ENCODE measurements at places on chromosomes 2 and 18.
A peak's percentile ranks its signal among the peaks of the same experiment; 100 is the strongest.

DNA sequence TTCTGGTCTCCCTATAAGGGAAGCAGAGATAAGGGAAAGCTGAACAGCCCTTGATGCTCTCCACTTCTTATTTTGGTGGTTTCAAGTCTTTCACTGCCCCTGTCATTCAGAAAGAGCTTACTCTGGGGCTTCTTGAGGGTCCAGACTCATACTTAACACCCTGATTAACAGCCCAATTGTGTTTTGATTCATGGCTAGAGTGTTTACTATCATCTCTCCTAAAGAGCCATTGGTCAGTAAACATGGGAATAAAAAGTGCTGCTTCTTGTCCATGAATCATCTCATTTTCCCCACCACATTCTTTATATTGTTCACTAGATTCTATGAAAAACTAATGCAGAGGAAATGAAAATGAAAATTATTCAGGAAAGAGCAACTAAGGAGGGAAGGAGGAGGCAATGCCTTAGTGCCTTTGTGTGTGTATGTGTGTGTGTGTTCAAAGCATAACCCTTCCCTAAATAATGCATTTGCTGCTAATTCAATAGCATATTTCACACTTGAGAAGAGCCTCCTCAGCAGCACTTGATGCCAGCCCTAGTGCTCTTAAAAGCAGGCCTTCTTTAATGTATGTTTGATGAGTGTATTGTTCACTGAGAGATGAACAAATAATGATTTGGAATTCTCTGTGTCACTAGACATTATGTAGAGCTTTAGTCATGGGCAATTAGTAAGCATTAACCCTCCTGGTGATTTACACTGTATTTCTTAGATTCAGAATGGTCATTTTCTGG lies 63.5 kb downstream of the DCC start:
- DNase-seq: no peak

DNA sequence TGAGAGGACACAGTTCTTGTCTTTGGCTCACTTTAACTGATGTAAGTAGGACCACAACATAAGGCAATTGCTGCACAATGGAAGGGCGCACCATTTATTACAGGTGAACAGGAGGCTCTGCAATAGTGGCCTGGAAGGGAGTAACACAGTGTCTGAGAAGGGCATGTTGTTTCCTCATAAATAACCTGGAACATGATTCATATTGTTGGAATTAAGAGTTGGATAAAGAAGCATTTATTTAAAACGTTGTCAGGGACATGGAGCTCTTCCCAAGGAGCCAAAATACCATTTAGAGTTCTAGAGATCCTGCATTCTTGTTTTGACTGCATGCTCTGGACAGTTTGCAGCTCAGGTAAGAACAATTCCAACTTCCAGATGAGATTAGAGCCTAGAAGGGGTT lies 110.4 kb downstream of the PLCL1 start:
- DNase-seq: no peak

- DNase-seq: no peak
Measured at GRCh38 chr2:171309455-171310286, 124.1 kb downstream of the METTL8 start.

- no peak for DNase-seq
Measured at GRCh38 chr2:112958428-112959108, 19.2 kb upstream of the IL36G start.

DNA sequence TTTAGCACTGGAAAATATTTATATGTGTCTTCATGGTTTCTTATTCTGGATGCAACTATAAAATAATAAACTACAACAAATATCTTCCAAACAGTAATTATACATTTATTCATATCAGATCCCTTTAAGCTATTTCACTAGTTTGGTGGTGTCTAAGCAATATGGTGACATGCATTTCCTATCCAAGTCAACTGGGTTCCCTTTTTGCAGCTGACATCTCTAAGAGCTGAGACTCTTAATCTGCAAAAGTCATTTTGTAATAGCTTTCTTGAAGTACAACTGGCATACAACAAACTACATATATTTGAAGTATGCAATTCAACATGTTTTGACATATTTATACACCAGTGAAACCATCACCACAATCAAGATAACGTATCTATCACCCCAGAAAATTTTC lies 59.9 kb upstream of the SLC1A4 start:
- DNase-seq: no peak

DNA sequence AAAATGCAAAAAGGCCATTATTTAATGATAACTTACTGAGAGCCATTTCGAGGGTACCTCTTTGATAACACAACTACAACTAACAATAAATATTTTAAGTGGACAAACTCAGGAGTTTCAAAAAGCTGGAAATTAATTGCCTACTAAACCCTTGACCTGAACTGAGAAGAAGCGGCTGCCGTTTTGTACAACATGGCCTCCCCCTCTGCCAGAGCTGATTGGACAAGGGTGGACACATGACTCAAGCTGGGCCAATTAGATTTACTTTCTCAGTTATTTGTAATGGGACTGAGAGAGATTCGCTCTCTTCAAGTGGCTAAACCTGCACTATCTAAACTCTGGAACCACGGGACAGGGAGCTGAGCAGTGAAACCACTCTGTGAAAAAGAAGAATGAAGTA lies 135.9 kb upstream of the SERPINE2 start:
- no peak for DNase-seq

- no peak for DNase-seq
Measured at GRCh38 chr2:207503234-207503633, 26.5 kb upstream of the CREB1 start.

GRCh38 chr2:27527182-27527581 lies 30.5 kb downstream of the GCKR start:
- DNase-seq: no peak

DNA sequence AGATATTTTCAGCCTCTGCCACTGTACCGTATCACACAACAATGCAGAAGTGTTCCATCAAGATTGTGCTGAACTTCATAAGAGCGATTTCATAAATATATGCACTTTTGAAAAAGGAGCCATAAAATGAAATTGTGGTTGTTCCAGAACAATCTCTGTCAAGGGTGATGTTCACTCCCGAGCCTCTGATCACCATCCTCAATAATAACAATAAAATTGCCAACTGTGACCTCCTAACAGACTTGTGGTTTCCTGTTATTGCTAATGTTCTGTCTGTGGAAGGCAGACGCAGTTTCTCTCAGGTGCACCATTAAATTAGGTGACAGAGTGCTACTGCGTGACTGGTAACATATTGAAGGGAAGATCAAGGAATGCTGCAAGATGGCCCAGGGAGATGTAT lies 383.7 kb downstream of the SOCS6 start:
- DNase-seq: no peak

GRCh38 chr2:120764991-120765677 lies 29.5 kb downstream of the GLI2 start:
- no peak for DNase-seq

GRCh38 chr2:232668805-232669444 lies 28.2 kb upstream of the GIGYF2 start:
- no peak for DNase-seq

DNA sequence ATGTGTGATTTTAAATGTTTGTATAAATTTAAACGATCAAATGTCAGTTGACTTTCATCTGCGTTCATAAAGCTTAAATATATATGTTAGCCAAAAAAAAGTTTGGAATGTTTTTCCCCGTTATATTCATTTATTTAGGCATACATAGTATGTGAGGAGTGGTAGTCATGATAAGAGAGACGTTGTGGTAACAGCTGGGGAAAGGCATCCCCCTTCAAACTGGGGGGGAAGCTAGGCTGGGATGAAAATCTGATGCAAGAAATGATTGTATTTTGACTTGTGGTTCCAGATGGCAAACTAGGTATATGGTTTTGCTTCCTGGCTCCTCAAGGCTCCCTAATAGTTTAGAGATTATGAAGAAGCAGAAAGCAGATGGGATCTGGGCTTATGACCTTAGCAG lies 30.1 kb downstream of the ITGA6 start:
- DNase-seq: no peak

GRCh38 chr2:207511851-207512250 lies 17.9 kb upstream of the CREB1 start:
- DNase-seq: no peak

DNA sequence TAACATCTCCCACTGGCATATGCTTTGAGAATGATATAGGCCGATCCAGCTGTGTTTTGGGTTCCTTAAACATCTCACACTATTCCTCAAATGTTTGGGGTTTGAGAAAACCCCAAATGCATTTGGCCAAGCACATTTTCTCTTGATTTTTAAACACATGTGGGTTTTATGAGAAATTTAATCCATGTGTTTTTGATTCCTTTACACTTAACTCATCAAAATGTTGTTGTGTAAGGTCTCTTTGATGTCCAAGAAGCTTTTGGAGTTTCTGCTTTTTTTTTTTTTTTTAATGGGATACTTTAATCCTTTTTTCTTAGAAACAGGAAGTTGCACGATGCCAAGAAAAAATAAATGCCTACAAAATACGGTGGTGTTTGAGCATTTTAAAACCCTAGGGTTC lies 339.8 kb upstream of the TCF4 start:
- DNase-seq: no peak

DNA sequence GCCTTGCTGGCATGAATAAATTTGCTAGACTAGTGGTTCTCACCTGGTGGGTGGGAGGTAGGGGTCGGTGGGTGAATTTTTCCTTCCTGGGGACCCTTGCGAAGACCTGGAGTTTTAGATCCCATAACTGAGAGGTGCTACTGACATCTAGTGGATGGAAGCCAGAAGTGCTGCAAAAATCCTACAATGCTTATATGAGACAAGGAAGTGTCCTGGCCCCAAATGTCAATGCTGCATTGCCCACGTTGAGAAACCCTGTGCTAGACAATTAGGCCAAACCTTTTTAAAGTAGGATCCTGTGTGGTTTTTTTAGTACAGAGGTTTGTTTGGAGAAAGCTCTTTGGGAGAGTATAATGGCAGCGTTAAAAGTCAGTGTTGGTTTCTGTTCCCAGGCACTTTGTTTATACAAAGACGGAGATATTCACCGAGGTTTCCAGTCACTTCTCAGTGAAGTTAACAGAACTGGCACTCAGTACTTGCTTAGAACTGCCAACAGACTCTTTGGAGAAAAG lies 9.6 kb downstream of the SERPINB8 start:
- peak; percentile 5 for DNase-seq

DNA sequence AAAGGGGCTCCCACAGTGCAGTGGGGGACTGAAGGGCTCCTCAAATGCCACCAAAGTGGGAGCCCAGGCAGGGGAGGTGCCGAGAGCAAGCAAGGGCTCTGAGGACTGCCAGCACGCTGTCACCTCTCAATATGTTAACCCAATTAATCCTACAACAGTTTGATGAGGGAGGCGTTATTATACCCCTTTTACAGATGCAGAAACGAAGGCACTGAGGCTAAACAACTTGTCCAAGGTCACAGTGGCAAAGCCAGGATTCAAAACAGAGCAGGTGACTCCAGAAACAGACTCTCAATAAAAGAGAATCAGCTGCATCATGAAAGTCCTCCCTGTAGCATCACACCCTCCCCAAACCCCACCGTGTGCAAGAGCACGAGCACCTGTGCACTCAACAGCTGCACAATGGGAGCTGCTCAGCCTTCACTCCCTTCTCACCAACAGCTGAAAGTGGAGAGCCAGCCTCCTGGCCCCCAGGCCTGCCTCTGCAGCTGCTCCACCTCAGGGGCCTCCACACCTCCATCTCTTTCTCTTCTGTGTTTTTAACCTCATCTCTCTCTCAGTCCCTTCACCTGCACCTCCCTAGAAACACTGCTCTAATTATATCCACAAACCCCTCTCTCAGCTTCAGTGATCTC lies 8.1 kb downstream of the NPC1 start:
- no peak for DNase-seq

DNA sequence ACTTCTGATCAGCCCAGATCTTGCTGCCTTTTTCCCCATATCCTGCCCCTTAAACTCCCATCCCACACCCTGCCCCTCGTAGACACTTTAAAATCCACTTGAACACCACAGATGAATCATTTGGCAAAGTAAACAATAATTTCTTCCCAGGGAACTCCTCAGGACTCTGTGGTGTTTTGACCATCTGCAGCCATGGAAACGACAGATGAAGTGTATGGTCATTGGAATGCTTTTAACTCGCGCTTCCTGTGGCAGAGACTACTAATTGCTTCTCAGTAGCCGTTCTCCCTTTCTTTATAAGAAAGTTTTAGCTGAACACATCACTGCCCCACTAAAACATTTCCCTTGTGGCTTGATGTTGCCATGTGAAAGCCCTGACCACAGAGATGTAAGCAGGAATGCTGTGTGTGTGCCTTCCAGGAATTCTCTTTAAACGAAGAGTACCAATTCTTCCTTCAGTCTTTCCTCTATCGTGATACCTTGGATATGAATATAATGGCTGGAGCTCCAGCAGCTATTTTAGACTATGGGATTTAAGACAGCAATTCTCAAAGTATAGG lies 92.7 kb upstream of the PARD3B start:
- no peak for DNase-seq

DNA sequence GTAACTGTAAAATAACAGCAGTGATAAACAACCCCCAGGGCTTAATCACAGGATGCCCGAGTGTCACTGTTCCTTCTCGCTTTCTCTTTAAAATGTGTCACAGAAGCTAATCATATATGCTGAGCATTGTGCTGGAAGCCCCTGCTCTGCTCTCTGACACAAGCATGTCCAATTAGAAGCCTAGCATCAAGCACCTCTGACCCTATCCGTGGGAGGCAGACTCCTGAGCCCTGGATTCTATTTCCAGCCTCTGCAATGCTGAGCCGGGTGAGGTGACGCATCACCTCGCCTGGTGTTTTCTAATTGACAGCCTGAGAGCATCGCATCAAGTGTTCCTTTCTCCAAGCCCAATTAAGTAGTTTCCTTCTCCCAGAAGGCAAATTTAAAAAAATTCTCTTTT lies 19.7 kb upstream of the SCG2 start:
- no peak for DNase-seq

DNA sequence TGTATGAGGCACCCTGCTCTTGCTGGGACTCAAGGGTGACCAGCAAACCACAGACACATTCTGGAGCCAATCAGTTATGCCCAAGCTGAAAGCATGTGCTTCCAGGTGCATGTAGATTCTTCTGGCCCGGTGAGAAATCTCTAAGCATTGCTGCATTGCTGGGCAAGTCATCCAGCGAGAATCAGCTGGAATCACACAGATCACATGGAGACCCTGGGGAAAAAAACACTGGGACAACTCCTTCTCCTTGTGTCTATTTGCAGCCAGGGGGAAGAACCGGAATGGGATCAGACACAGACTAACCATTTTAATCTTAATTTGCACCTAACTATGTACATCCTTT lies 119.7 kb upstream of the KLF7 start:
- no peak for DNase-seq

GRCh38 chr18:44895176-44895798 lies 214.6 kb downstream of the SETBP1 start:
- DNase-seq: no peak
